T-helper 22 cell (primary cell): ENCODE measurements at places on chromosomes 4 and X.

GRCh38 chr4:105613306-105613705 is 60.9 kb downstream of the ARHGEF38 start:
- DNase-seq, result no peak

GRCh38 chr4:113368056-113368455 is 318.6 kb downstream of the ANK2 start:
- no peak for DNase-seq

DNA sequence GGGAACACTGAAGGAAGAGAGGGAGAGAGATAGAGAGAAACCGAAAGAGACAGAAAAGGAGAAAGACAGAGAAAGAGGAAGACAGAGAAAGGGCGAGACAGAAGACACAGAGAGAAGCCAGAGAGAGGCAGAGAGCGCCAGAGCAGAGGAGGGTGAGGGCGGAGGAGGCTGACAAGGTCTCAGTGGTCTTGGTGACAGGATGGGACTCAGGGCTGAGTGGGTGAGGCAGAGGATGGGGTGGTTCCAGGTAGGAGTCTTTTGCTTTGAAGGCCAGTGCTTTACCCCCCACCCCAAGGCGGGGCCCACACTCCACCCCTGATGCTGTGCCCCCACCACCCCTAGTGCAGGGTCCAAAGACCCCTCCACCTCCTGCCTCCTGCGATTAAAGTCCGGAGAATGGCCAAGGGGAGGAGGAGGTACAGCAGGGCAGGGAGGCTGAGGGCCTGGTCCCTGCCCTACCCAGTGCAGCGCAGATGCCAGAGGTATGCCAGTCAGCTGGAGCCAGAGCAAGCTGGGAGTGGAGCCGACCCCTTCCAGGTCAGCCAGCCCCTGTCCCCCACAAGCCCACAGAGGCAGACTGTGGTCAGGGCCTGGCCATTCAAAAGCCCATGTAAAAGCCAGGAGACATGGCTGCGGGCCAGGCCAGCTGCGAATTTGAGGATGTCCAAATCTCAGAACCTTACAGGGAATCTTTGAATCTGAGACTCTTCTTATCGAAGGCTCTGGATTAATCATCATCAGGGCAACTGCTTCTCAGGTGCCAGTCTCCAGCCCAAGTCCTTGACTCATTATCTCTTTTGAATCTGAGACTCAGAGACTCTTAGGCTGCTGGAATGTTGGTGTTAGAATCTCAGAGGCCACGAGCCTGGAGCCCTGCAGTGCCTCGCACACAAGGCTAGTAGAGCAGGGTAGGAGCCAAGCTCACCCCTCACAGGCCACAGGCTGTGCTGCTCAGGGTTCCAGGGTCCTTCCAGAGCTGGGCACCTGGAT is 758 bp downstream of the IQSEC2 start:
- DNase-seq, result no peak

GRCh38 chrX:21939906-21940305 is 603 bp upstream of the SMS start:
- no peak for DNase-seq

GRCh38 chr4:139247241-139247640 is 32.8 kb downstream of the MGARP start:
- no peak for DNase-seq

DNA sequence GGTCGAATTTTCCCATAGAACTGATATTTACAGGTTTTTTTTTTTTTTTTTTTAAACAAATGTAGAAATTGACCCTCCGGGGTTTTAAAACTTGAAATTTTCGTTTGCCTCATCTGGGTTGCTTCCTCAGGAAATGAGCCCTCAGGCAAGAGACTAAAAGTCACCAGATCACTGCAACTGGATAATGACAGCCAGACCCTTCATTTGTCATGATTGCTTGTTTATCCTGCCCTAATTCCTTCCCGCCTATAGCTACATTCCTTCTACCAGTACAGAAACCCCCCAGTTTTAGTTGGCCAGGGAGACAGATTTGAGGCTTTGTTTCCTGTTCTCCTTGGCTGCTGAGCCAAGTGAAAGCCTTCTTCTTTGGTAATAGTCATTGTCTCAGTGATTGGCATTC is 44.0 kb upstream of the IGFBP7 start:
- DNase-seq, result no peak

DNA sequence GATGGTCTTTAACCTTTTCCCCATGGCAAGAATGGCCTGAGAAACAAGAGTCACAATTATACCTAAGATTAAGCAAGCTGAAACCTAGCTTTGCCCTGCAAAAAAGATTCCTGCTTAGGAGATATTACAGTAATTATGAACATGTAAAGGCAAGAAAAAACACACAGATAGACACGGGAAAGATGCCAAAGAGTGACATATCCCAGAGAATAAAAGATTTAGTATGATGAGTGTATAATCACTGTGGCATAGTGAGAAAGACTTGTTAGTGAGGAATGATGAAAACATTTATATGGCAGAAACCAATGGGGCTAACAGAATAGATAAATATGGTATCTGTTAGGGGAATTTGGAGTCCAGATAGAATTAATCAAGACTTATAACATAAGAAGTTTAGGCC is 29.6 kb upstream of the TASL start:
- DNase-seq, result no peak

GRCh38 chrX:42664680-42665079 is 113.3 kb downstream of the PPP1R2C start:
- DNase-seq, result no peak

- DNase-seq, result no peak
Observed at GRCh38 chr4:74527049-74527448, 82.1 kb downstream of the AREG start.

- no peak for DNase-seq
Observed at GRCh38 chr4:188002751-188003150, 7.2 kb downstream of the ZFP42 start.

DNA sequence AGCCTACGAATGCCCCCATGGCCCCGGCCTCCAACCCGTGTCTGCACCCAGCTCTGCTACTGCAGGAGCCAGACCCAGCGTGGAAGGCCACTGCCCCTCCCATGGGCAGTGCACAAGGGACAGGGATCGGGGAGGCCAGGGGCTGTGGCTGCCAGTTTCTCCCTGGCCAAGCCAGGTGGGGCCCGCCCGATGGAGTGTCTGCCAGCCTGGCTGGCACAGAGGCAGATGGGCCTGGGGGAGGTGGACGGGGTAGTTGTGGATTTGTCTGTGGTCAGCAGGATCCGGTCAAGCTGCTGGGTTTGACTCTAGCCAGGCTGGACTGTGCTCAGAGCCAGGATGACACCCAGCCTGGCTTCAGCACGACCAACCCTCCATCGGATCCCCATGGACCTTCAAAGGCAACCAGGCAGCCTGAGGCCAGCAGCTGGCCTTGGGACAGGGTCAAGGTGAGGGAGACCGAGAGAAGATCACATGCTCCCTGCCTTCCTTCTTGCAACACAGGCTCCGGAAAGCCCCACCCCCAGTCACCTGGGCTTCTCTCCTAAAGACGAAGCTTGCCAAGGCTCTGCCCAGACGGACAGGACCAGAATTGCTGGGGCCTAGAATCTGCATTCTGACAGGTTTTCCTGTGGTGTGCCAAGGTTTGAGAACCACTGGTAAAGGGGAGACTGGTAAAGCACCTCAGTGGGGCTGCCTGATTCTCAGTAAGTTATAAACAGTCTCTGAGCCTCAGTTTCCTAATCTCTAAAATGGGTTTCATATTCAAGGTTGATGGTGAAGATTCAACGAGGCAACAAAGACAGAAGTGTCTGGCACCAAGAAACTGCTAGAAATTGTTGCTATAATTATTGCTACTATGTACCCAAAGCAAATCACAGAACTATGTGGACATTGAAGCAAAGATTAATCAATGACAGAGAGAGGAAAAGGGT is 78.6 kb downstream of the PPP2R2C start:
- no peak for DNase-seq

DNA sequence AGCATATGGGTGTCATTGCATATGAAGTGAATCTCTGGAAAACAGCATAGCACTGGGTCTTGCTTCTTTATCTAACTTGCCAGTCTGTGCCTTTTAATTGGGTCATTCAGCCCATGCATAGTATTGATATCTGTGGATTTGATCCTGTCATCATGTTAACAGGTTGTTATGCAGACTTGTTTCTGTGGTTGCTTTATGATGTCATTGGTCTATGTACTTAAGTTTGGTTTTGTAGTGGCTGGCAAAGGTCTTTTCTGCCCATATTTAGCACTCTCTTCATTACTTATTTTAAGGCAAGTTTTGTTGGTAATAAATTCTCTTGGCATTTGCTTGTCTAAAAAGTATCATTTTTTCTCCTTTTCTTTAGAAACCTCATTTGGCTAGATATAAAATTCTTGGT is 221.1 kb upstream of the ITM2A start:
- no peak for DNase-seq

DNA sequence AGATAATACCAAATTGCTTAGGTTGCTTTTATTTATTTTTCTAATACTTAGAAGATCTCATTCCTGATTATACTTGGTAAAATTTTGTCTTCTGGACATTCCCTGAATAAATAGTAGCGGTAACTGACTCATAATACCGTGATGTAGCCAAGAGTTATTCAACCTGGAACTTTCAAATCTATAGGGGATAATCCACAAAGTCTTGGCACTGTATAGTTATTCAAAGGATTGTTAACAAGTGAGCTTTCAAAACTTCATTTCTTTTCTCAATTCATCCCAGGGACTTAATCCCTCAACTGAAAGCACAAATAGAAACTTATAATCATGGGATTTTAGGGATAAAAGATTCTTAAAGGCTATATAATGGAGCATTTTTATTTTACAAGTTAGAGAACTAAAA is 1383.3 kb downstream of the FAM133A start:
- DNase-seq, result no peak

- no peak for DNase-seq
Observed at GRCh38 chr4:26854701-26855100, 5.9 kb upstream of the STIM2 start.

- no peak for DNase-seq
Observed at GRCh38 chrX:36856849-36857248, 151.3 kb upstream of the FAM47C start.

DNA sequence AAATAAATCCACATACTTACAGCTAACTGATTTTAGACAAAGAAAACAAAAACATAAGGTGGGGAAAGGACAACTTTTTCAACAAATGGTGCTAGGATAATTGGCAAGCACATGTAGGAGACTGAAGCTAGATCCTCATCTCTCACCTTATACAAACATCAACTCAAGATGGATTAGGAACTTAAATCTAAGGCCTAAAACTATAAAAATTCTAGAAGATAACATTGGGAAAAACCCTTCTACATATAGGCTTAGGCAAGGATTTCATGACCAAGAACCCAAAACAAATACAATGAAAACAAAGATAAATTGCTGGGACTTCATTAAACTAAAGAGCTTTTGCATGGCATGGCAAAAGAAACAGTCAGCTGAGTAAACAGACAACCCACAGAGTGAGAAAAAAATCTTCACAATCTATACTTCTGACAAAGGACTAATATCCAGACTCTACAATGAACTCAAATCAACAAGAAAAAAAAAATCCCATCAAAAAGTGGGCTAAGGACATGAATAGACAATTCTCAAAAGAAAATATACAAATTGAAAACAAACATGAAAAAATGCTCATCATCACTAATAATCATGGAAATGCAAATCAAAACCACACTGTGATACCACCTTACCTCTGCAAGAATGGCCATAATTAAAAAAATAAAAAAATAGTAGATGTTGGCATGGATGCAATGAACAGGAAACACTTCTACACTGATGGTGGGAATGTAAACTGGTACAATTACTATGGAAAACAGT is 14.1 kb upstream of the AFP start:
- DNase-seq, result no peak

GRCh38 chr4:148692242-148692641 is 250.0 kb upstream of the NR3C2 start:
- no peak for DNase-seq

GRCh38 chrX:129227366-129227765 is 295.9 kb downstream of the SMARCA1 start:
- DNase-seq, result no peak

- no peak for DNase-seq
Observed at GRCh38 chrX:151396042-151396824, 773 bp upstream of the VMA21 start.

DNA sequence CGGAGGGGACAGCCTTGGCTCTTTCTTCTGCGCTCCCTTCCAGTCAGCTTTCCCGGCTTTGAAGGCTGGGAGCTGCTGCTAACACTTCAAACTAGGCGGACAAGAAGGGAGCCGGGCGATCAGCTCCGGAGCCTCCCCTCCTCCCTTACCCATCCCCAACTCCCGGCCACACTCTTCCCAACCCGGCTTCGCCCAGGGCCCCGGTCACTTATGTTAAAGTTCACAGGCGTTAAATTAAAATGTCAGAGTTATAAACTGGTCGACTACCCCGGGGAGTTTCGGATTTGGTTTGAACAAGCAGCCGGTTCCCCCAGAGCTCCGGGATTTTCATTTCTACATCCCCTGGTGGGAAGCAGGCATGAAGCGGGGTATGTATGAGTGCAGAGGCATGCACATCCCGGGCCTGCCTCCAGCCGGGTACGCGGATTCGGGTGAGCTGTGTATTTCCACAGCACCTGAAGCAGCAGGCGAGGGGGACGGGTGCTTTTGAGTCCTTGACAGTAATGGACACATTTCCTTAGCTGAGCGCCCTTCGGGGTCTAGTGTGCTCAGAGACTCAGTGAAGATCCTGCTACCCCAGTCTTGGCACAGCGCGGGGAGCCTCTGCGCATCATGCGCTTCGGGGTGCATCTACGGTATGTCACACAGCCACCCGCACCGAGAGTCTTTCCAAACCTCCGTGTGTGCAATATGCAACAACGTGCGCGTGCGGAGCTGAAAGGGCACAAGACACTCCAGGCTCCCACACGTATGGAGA is 880 bp downstream of the UNC5C start:
- DNase-seq, result no peak

- no peak for DNase-seq
Observed at GRCh38 chr4:107035819-107036583, at the start of gene DKK2. Gene DKK2, minus strand, starts transcription at chr4:107036313. Its CDS starts 722 bp downstream, at chr4:107035591.

- no peak for DNase-seq
Observed at GRCh38 chr4:3250956-3251690, 2.2 kb downstream of the MSANTD1 start.

- DNase-seq, result no peak
Observed at GRCh38 chr4:66564901-66565651, 894.8 kb upstream of the EPHA5 start.

GRCh38 chr4:111028795-111029194 is 405.9 kb upstream of the PITX2 start:
- no peak for DNase-seq

DNA sequence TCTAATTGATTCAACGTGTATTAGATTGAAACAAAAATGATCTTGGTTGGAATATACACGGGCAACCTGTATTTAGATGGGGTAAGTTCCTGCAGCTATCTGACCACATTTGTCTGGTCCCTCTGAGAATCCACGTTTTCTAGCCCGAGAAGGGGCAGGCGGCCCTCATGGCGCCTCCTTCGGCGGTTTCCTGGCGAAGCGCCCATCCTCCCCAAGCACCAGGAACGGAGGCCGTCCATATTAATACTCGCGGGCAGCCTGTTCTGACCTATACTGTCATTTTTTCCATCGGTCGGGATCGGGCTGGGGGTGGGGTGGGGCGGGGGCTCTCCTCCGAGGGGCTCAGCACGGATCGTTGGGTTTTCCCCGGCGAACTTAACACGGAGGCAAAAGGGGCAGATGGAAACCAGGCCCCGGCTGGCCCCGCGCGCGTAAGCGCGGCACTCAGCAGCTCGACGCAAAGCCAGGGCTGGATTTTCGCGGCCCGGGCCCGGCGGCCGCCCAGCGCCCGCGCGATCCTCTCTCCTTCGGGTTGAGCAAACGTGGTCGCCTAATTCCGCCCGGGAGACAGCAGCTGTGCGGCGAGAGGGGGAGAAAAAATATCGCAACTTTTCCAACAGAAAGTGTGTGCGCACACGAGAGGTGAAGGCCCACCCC is 77.2 kb upstream of the BCOR start:
- DNase-seq, result no peak
